ENCODE measurements at places on chromosomes 1 and 21. TPM values are rescaled to one million over a fixed set of nuclear protein-coding genes. Genes with fewer than 3 reads are reported as not detected.

The LINGO4 gene
- total RNA-seq, result not detected

The LCE1C gene
- not detected for total RNA-seq

The KCNK2 gene
- 78.7 TPM for total RNA-seq

The FNDC5 gene
- total RNA-seq, result 15.5 TPM

The ADAMTSL4 gene
- total RNA-seq, result under 0.01 TPM

The TMPRSS2 gene
- total RNA-seq, result not detected

The ADORA3 gene
- total RNA-seq, result 1.6 TPM

The SYT2 gene
- 0.41 TPM for total RNA-seq

The SMAP2 gene
- 28.1 TPM for total RNA-seq

The CD1E gene
- not detected for total RNA-seq

The MYBPH gene
- total RNA-seq, result not detected

The CAPZA1 gene
- total RNA-seq, result 90.9 TPM

- DNase-seq, result no peak
Measured at GRCh38 chr1:96764469-96764868, 42.9 kb downstream of the PTBP2 start.

GRCh38 chr1:111212634-111213335, 12.3 kb upstream of the DENND2D start:
- no peak for DNase-seq

- peak; percentile 83 for DNase-seq
Measured at GRCh38 chr1:10960411-10961299, 51.8 kb upstream of the TARDBP start.

DNA sequence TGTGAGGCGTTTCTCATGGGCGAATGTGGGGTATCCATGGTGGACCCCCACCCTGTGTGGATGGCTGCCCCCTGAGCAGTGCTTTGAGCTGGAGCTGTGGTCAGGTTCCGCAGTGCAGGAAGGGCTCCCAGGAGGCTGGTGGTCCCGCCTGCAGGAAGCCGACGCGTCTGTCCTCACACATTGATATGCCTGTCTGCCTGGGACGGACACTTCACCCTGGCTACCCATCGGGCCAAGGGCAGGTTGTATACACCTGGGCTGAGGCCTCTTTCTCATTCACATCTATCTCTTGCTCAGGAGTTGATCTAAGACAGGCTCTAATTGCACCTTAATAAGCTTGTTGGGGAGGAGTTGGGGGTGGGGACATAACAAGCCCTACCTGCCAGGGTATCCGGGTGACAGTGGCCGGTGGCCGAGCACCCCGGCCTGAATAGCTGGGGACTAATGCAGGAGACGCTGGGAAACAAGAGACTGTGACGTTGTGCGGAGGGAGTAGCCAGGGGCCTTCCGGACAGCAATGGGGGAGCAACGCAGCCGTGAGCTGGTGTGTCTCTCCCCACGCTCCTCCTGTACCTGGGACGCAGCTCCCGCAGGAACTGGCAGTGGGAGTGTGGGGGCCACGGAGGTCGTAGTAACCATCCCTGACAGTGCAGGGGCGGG, 21.7 kb downstream of the PDXK start:
- peak; percentile 82 for DNase-seq

GRCh38 chr1:216325946-216326345, 97.3 kb downstream of the USH2A start:
- no peak for DNase-seq

DNA sequence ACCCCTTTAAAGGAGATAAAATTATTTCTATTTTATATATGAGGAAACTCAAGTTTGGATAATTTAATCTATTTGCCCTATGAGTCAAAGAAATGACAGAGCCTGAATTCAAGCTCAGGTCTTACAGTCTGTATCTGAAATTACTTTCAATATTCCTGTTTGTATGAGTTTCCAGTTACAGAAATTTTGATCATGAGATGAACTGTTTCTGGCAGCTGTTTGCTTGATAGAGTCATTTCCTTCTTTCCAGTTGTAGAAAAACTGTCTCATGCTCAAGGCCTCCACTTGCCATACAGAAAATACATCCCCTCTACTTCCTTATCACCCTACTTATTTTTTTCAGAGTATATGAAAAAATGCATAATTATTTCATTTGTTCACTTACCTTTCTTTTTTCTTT, 87.6 kb downstream of the PTPRC start:
- DNase-seq, result no peak

DNA sequence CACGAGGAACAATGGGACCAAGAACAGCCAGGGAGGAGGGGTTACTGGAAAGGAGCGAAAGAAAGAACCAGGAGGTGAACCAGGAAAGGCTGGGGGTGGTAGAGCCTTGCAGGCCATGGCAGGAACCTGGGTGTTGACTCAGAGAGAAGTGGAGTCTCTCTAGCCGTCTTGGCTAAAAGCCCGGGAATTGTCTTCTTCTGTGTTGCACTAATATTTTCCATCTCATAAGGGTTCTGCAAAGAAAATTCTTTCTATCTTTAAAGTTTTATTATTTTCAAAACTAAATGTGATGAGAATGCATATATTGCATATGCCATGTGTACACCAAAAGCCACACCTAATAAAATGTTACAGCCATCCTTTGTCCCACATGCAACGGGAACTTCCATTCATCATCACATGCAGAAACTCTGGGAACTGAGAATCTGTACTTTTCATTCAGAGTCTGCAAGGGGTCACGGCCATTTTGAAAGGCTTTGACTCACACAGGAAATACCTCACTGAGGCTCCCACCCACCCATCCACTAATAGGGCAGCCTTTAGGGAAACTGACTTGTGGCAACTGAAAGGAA, 38.0 kb downstream of the ERG start:
- no peak for DNase-seq

DNA sequence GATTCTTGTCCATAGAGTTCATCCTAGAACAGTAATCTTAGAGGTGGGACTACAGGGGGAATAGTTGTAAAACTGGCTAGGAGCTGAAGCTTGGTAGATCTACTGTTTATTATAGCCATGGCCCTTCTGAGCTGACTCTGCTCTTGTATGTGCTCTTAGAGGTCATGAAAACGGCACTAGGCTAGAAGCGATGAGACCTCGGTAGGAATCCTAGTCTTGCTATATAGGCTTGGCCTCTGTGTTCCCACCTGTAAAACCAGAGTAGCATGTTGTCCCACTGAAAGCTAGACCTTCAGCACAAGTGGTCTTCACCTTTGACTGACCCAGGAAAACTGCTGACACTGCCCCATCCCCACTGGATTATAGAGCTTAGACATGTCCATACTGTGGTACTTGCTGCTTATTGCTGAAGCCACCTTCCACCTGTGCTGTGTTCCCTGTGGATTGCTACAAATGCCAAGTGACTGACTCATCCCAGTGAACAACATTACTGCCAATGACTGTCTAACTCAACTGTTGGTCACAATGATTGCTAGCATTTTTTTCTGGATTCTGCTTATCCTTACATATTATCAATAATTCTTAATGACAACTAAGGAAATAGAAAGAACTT, 23.0 kb upstream of the PIGC start:
- no peak for DNase-seq

DNA sequence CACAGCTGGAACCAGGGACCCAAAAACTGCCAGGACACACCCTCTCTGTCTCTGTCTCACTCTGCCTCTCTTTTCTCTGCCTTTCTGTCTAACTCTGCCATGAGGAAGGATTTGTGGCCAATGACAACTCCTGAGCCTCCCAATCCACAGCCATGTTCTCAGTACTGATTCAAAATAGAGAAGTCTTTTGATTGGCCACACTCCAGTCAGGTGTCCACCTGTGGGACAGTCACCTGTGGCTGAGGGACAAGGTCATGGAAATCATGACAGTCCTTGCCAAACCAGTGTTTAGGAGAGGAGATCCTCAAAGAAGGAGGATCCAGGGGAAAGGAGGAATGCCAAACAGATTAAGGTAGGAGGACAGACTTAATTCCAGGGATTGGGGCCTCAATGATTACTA, 15.8 kb downstream of the TINAGL1 start:
- no peak for DNase-seq

GRCh38 chr21:41425954-41426675, at the start of gene MX1:
MX1 (plus strand) TSS chr21:41426239; CDS start chr21:41432071, 5,832 bp downstream.
- DNase-seq, result peak; percentile 31

DNA sequence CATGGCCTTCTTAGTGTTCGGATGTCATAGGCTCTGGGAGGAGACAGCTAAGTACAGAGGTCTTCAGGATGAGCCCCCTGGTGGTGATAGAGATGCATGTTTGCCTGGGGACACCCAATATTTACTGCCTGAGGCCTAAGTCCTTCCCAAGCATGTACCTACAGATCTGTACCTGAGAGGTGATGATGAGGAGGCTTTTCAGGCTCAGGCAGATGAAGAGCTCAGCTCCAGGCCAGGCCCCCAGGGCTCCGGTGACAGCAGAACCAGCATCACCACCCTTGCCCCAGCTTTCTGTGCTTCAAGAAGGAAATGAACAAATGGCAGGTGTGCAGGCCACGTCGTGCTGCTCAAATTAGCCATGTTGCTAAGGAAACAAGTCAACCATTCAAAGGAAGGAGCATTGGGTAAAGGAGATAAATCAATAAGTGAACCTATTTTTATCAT, 21.1 kb downstream of the CACNA1E start:
- DNase-seq, result no peak

GRCh38 chr21:43339668-43340067, 87.3 kb downstream of the SIK1 start:
- no peak for DNase-seq

GRCh38 chr1:231072041-231072440, 32.0 kb upstream of the FAM89A start:
- DNase-seq, result no peak

- no peak for DNase-seq
Measured at GRCh38 chr1:10220200-10220599, 9.8 kb downstream of the KIF1B start.

GRCh38 chr1:35555212-35555584, 2.0 kb downstream of the KIAA0319L start:
- no peak for DNase-seq

DNA sequence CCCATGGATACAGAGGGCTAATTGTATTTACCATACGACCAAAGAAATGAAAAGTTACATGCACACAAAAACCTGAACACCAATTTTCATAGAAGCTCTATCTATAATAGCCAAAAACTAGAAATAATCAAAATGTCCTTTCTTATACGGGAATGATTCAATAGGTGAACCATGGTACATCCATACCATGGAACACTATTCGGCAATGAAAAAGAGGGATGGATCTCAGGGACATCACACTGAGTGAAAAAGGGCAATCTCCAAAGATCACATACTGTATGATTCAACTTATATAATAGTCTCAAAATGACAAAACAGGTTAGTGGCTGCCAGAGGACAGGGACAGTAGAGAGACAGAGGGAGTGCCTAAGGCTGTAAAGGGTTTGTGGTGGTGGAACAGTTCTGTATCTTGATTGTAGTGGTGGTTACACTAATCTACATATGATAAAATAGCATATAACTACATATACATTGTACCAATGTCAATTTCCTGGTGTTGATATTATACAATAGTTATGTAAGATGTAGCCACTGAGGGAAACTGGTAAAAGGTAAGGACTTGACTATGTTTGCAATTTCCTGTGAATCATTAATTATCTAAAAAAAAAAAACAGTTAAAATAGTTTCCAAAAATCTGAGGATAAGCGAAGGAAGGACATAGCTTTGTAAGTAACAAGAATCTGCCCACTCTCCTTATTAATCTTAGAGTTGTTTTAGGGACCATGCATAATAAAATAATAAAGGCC, 3.7 kb downstream of the RSBN1 start:
- no peak for DNase-seq

DNA sequence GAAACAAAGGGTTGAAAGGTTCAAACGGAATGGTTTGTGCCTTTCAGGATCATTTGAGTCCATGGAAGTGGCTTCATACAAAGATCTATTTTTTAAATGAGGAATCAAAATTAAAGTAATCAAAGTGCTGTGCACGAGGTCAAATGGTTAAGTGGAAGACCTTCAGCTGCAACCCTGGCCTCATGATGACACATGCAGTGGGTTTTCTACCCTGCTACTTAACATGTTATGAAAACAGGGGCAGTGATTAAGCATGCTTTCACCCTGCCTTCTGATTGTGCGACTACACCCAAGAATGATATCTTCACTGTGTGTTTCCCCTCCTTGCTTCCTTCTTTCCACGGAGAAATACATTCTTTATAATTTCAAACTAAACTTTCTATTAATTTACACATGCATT, 604.2 kb downstream of the LRRIQ3 start:
- no peak for DNase-seq

- no peak for DNase-seq
Measured at GRCh38 chr21:34129039-34129891, 55.9 kb downstream of the MRPS6 start.

GRCh38 chr1:71796006-71796405, 486.3 kb downstream of the NEGR1 start:
- no peak for DNase-seq

- no peak for DNase-seq
Measured at GRCh38 chr1:27103498-27103897, 51.4 kb downstream of the SLC9A1 start.

- no peak for DNase-seq
Measured at GRCh38 chr1:72938408-72938807, 656.1 kb upstream of the NEGR1 start.

- no peak for DNase-seq
Measured at GRCh38 chr1:94667818-94668217, 126.3 kb upstream of the F3 start.

- DNase-seq, result no peak
Measured at GRCh38 chr1:211478376-211478775, 13.6 kb downstream of the RD3 start.

DNA sequence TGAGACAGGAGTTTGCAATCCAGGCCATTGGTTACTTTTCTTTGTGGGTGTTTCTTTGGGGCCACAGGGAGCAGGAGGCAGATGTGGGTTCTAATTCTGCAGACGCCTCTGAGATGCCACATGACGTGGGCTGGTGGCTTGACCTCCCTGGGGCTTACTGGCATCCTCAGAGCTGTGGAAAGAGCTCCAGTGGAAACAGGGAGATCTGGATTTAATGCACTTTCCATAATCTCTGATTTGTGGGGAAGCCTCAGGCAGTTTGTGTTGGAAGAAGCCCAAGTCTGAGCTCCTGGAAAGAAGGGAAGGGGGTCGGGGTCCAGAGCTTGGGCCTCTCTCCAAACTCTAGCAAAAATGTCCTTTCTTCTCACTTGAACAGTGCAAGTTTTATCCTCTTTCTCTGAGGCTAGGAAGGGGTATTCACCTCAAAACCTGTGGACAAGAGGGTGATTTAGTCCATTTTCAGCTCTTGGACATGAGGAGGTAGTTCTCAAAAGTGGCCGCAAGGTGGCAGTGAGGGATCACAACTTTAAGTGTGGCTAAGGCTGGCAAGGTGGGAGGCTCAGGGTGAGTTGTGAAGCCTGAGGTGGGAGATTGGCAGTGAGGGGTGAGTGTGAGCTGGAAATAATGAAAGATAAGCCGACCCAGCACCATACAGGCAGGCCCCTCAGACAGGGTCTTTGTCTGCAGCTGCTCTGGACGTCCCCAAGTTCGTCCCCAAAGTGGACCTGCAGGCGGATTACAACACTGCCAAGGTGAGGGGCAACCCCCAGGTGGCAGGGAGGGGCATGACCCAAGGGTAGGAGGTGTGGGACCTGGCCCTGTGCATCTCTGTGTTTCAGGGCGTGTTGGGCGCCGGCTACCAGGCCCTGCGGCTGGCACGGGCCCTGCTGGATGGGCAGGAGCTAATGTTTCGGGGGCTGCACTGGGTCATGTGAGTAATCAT, 9.2 kb downstream of the IKBKE start:
- DNase-seq, result peak; percentile 86
